Activated CD8-positive, alpha-beta memory T cell treated with anti-CD3 and anti-CD28 coated beads for 48 hours (primary cell): ENCODE measurements at places on chromosomes 16 and 17.

DNA sequence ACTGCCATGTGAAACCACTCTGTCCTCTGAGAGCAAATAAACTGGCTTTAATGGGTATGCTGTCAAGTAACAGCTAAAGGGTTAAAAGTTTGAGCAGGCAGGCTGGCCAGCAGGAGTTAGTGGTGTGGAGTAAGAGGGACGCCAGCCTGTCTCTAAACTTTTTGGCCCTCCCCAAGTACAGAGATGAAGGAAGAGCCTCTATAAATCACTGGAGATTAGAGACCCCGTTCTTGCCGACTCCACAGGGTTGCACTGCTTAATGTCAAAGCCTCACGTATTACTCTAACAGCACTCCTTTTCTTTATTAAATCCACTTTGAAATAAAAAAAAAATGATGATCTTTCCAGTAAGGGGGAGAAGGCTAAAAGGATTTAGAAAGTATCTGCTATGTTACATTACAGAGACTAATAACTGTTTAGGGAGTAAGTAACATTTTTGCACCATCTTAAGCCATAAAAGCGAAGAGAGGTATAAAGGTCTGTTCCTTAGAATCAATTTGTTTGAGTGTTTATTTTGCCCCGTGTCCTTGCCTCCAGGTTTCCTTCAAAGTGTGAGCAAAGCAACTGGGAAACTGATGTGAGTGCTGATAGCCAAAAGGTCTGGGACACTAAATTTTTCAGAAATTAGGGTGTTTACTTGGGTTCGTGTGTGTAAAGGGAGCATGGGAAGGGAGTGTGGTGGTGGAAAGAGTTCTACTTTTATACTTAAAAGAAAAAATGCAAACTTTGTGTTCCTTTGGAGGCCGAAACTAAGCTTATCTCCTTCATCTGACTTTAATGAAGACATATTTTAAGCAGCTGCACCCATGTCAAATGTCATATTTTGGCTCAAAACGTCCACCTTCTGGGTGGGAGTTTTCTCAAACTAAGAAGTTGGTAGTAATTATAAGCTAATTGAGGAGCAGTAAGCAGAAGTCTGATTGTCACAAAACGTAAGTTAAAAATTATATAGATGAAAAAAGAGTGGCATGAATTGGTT, 109.9 kb upstream of the TBX2 start:
- no peak for DNase-seq

- DNase-seq: no peak
Observed at GRCh38 chr16:54645345-54645744, 285.3 kb upstream of the IRX5 start.

DNA sequence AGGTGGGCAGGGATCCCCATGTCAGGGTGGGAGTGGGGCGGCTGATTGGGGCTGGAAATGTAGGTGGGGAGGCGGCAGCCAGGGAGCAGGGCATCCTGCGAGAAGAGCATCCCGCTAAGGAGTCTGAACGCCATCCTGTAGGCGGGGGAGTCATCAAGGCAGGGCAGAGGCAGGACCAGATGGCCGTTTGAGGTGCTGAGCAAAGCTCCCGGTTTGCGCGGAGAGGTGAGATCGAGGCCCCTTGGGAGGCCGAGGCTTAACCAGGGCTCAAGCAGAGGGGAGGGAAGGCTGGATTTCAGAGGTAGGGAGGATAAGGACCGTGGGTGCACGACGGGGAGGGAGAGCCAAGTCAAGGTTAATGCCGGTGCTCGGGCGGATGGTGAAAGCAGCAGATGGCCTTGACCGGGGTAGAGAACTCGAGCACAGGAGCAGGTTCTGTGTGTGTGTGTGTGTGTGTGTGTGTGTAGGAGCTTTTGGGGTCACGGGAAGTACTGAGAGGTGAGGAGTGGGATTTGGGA, 472 bp upstream of the NME2 start:
- DNase-seq: no peak

DNA sequence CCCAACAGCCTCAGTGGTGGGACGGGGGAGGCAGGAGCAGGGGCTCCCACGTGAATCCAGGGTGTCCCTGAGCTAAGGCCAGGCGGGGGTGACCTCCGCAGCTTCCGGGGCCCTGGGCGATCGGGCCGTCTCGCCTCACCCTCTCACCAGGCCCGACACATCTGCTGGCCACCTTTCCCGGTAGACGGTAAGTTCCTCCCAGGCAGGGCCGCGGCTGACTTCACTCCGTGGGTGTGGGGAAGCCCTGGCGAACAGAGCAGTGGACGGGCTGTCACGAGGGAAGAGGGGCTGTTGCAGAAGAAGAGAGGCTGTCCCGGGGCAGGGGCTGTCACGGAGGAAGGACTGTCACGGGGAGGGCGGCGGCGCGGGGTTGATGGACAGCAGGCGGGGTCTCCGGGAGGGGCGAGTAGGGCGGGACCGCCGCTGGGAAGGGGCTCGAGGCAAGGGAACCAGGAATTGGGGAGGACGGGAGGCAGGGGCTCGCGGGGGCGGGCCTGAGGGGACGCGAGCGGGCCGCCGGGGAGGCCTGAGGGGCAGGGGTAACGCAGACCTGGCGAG, 498 bp downstream of the PKMYT1 start:
- no peak for DNase-seq

DNA sequence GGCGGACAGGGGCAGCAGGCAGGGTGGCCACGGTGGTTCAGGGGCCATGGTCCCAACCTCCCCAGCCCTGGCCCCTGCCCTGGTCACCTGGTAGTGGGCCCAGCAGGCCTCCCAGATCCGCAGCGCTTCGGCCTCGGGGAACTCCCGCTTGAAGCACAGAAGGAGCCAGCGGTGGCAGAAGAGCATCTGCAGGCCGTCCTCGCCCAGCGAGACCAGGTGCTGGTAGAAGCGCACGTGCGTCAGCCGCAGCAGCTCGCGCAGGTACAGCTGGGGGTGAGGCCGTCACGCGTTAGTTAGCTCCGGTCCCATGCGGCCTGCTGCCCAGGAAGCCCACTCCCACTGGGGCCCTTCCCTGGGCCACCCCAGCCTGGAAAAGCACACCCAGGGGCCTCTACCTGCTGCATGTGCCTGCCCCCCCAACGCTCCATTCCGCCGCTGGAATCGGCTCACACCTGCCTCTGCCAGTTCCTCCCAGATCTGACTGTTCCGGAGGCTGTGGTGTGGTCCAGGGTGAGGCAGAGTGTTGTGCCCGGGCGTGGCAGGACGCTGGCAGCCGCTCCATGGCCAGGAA, 90.8 kb downstream of the TBC1D16 start:
- DNase-seq: no peak

- peak; percentile 31 for DNase-seq
Observed at GRCh38 chr16:84518804-84519341, 14.4 kb upstream of the MEAK7 start.

- no peak for DNase-seq
Observed at GRCh38 chr17:2444382-2444781, 43.5 kb upstream of the MNT start.

DNA sequence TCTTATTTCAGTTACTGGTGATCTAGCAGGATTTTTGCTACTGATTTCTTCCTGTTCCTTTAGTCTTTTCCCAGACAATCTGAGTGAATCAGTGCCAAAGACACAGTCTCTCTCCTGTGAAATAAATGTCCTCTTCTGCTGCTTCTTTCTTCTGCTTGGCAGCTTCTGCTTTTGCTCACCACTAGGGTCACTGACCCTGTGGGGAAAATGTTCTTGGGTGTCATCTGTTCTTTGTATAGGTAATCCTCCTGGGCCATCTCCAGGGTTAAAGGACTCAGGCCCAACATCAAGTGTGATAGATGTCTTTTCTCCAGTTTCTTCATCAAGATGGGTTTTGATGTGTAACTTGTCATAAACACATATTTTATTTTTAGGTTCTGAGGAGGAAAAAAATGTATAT, 5.2 kb downstream of the PALB2 start:
- no peak for DNase-seq

DNA sequence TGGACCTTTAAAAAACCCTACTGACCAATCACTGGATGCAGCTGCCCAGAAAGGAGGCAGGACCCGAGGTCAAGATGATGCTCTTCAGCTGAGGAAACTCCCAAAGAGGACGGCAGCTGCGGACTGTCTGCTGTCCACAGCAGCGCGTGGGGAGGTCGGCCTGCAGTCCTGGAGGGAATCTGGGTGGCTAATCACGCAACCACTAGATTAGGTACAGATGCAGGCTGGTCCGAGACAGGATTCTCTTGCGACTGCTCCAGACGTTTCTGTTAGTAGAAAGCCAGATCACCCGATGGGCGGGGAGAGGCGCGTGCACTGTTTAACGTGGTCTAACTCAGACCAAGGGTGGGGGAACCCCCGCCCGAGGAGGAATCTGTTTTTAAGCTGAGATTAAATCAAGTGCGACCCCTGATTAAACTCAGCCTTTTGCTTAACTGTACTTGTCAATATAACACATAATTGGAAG, 8.8 kb downstream of the CTRB2 start:
- no peak for DNase-seq

GRCh38 chr17:42682722-42683403, 532 bp downstream of the CNTNAP1 start:
- DNase-seq: no peak

GRCh38 chr16:50833929-50834328, 92.0 kb downstream of the CYLD start:
- no peak for DNase-seq

DNA sequence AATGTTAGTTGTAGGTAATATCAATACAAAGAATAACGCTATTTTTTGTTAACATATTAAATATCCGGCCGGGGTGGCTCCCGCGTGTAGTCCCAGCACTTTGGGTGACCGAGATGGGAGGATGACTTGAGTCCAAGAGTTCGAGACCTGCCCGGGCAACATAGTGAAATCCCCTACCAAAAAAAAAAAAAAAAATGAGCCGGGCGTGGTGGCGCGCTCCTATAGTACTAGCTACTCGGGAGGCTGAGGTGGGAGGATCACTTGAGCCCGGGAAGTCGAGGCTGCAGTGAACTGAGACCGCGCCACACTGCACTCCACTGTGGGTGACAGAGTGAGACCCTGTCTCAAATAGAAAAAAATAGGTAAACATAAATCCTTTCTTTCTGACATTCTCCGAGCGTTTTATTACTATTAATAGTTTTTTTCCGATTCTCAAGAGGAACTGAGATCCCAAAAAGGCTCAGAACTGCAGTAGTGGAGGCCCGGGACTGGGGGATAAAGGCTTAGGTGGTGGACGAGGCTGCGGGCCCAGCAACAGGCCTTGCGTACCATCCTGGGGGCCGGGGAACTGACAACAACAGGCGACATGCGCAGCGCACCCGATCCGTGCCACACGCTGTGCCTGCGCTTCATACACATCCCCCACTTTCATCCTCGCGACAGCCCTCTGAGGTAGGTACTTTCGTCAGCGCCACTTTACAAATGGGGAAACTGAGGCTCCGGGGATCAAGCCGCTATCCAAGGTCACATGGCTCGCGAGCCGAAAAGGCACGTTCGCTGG, 919 bp downstream of the N4BP1 start:
- no peak for DNase-seq

GRCh38 chr17:67487506-67487905, 110.4 kb downstream of the PITPNC1 start:
- DNase-seq: no peak

DNA sequence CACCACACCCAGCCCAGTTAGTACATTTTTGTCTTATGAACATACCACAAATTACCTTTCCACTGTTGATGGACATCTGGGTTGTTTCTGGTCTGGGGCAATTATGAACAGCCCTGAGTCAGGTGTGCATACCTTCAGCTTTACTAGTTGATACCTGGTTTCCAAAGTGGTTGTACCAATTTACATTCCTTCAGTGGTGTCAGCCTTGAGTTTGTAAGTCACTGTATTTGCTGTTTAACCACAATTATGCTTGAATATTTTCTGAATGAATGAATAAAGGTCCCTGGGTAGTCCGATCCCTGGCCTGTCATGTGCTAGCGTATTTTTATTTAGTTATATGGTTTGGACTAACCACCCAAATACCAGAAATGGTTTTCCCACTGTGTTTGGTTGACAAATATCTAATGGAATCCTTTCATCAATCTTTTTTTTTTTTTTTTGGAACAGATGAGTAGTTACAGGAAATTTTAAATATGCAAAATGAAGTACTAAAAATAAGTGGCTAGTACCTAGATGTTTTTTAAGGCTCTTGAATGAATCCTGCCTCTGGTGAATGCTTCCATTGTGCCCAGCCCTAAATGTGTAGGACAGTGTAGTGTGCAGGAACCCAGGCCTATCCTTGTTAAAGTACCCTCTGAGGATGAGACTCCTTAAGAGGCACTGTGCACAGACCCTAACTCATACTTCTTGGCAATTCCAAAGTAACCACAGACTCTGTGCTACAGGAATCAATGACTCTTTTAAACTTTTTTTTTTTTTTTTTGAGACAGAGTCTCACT, 3.7 kb downstream of the DUSP14 start:
- no peak for DNase-seq

- no peak for DNase-seq
Observed at GRCh38 chr16:89966756-89967155, 18.2 kb downstream of the DEF8 start.

DNA sequence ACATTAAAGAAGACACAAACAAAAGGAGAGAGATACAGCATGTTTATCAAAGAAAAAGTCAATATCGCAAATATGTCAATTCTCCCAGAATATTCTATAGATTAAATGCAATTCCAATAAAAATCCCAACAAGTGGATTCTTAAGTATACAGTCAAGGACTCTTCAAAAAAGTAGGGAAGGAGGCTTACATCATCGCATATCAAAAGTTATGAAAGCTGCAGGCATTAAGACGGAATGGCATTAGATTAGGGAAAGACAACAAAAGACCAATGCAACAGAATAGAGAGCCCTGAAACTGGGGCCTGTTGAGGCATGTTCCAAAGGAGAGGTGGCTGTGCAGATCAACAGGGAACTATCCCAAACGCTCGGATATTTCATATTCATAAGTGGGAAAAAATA, 76.0 kb downstream of the MARCHF10 start:
- DNase-seq: no peak

- DNase-seq: no peak
Observed at GRCh38 chr17:57589151-57590034, 155.7 kb downstream of the CCDC182 start.

DNA sequence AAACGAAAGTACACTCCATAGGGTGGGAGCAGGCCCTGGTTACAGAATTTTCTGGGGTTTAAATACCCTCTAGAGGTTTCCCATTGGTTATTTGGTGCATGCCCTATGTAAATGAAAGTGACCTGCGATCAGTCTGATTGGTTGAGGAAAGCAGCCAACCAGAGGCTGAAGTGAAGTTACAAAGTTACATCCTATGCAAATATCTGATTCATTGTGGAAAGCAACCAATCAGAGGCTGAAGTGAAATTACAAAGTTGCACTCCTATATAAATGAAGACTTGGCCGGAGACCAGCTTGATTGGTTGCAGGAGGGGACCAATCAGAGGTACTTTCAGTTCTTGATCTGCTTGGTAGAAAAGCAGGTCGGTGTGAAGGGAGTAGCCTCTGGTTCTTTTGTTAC, 24.4 kb downstream of the NAA60 start:
- no peak for DNase-seq
